Pons (tissue), 1 donor: ENCODE measurements at places on chromosomes 2 and 18.

- no peak for DNase-seq
These were observed 45.9 kb upstream of the KCNF1 start for GRCh38 chr2:10865841-10866240.

DNA sequence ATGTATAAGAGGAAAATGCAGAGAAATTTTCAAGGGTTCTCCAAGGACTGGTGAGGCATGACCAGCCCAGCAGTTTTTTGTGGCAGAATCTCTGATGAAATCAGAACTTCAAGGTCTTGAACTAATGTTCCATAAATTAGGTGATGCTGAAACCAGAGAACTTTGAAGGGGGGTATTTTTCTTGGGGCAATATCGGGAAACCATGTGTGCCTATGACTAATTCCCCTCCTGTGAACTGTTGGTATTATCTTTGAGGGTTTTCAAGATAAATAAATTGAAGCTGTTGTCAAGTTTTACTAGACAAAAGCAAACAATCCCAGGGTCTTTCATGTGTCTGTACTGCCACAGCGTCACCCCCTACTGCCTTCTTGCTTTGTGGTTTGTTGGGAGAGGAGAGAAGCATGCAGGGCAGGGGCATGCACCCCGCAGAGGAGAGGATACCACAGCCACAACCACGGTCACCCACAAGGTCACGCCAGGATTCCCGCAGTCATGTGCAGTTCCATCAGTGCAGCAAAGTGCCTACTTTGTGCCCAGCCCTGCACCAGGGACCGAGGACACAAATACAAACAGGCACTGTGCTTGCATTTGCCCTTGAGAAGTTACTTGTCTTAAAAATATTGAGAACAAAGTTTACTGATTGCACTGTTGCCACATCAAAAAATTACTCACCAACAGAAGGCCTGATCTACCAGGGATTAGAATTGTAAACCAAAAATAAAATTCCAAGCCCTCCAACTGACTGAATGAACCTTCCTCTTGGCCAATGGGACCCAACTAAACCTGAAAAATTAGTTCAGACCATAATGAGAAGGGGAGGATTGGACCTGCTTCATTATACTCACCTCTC is 413.3 kb upstream of the TRIB2 start:
- DNase-seq: no peak

DNA sequence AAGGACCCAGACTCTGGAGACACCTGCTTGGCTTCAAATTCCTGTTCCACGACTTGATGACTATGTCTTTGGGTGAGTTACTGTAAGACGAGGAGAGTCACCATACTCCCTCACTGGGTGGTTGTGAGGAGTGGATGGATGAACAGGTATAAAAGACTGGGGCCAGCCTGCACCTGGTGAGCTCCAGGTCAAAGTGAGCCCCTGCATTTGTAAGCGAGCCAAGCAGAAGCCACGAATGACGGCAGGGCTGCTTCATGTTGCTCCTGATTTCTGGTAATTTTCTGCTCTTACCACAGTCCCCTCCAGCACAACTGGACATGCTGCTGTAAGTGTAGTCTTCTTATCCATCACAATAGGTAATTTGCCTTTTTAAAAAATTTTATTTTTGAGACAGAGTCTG is 86.6 kb downstream of the POLR1A start:
- DNase-seq: no peak

DNA sequence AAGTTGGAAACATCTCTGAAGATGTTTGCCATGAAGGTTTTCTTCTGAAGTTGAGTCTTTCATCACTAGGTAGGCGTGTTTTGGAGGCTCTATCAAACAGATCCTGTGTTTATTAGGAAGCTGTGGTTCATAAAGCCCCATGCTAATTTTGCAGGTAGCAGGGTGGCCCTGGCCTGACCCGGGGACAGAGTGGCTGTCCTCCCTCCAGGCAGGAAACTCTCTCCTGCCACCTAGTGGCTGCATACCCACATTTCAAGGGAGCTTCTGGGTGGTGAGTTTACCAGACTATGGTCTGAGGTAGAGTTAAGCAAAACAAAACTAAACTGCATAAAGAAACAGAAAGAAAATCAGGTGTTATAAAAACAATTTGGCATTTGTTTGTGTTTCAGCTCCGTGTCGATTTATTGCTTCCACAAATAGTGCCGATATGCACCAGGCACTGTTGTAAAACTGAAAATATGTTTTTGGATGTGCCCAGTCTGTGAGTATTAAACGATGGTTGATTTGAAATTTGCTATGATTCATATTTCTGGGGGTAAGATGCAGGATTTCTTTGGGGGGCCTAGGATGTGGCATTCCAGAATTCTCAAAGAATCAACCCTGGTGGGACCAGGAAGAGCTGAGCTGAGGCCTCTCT is 26.0 kb upstream of the IL37 start:
- peak; percentile 12 for DNase-seq

- no peak for DNase-seq
These were observed 25.7 kb upstream of the LNPK start for GRCh38 chr2:176027806-176028205.

DNA sequence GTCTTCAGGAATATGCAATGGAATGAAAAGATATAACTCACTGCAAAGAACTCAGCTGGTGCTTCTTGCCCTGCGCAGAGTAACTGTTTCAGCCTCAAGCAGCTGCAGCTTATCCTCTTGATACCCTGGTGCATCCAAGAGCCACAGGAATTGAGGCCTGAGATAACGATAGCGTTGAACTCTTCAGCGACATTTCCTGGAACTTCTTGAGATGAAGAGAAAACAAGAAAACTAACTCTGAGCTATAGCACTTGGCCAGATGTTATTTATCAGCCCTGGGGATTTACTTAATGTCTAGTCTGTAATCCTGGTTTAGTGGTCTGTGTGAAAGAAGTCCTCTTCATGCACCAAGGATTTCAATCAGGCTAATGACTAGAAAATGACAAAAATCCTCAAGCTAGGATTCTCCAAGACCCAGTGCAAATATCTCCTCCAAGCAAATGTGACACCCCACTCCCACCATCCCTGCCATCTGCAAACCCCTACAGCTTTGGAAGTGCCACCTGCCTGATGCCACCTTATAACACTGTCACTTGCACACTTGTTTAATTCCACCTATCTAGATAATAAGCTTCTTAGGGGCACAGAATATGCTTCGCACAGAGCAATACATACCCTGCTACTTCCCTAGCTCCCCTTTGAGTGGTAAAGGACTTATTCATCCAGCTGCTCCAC is 40.6 kb downstream of the EHD3 start:
- no peak for DNase-seq

DNA sequence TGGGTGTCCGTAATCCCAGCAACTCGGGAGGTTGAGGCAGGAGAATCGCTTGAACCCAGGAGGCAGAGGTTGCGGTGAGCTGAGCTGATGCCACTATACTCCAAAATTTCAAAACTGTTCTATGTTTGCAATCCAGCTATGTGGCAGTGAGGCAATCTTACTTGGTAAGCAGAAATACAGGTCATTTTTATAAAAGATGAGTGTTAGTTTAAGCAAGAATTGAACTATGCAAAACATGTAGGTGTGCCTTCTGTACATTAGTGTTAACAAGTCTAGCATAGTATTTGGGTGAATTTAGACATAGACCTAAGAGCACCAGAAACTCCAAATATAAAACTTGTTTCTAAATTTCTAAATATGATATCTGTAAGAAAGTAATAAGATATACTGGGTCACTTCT is 7.2 kb downstream of the DSC1 start:
- no peak for DNase-seq

- no peak for DNase-seq
These were observed 418.6 kb upstream of the SLC39A10 start for GRCh38 chr2:195238379-195238778.

DNA sequence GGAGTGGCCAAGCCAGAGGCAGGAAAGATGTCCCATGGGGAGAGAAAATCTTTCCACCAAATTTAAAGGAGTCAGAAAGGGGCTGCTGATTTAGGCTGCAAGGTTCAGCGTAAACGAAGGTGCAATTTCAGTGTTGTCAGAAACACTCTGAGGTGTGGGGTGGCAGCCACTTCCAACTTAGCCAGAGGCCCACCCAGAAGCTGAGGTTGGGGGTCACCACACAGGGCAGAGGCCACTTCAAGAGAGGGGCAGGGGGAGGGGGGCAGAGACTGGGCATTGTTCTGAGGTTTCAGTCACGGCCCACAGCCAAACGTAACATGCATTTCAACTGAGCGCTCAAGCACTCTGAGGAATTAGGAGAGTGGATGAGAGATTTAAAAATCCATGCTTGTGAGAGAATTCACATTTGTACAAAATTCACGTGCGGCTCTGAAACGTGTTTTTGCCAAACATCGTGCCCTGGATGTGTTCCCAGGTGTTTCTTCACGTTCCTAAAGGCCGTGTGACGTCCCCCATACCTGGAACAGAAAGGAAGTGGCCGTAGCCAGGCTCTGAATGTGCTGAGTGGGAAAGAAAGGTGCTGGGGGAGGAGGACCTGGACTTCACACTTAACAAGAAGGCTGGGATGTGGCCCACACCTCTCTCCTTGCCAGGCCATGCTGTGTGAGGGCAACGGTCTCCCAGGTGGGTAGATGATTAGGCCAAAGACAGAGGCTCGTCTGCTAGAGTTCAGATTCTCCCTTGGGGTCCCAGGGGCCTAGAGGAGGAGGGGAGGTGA is 19.5 kb upstream of the BOK start:
- DNase-seq: no peak

- no peak for DNase-seq
These were observed 293.1 kb upstream of the ERBB4 start for GRCh38 chr2:212831671-212832199.

DNA sequence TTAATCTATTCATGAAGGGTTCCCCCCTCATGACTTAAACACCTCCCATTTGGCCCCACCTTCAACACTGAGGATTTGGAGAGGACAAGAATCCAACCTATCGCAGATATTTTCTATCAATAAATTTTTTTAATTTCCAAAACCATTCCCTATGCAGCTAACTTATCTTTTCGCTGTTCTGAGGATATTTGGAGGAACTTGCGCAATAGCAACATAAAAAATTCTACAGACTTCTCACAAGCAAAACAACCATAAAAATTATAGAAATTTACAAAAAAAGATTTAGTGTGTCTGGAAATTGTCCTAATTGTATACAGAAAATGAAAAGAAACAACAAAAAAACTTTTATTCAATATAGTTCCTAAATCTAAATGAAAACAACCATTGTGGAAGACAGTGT is 1472.7 kb upstream of the ZEB2 start:
- no peak for DNase-seq

DNA sequence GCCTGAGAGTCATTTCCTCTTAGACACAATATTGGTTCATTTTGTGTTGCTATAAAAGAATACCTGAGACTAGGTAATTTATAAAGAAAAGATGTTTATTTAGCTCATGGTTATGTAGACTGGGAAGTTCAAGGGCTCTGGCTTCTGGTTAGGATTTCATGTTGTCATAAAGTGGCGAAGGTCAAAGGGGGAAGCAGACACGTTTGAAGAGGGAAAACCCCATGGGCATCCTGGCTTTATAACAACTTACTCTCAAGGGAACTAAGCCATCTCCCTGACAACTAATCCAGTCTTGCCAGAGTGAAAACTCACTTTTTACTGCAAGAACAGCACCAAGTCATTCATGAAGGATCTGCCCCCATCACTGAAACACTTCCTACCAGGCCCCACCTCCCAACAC is 89.7 kb upstream of the RNF152 start:
- DNase-seq: no peak

DNA sequence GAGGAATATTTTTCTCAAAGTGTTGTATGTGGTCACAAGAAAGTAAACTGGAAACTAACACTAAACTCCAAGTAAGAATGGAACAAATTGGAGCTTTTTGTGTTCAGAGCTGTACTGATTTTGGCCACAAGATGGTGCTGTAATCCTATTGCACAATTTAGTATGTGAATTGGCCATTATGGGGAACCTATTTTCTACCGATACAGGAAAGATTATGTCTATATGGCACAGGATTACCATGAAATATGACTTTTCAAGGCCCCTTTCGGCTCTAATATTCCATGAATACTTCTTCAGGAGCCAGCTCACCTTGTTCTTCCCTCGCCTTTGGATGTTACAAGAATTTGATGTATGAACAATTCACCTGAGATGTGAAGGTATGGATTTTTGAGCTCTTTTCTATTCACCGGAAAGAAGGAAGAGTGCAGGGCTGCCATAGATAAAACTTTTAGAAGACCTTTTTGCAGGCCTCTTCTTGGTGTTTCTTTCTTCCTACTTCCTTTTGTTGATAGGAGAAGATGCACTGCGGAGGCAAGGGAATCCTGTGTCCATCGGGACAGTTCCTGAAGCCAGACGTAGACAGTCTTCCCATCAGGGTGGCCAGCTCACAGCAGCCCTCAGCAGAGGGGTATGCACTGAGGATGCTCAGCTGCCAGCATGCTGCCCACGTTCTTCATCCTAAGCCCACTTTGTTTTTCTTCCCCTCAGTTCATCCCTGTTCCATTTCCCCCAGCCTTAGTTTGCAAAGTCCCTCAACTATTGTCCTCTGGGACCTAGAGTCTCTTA is 13.3 kb downstream of the MRPL44 start:
- DNase-seq: peak; percentile 80

GRCh38 chr2:216594081-216594480 is 39.1 kb upstream of the IGFBP2 start:
- DNase-seq: no peak

DNA sequence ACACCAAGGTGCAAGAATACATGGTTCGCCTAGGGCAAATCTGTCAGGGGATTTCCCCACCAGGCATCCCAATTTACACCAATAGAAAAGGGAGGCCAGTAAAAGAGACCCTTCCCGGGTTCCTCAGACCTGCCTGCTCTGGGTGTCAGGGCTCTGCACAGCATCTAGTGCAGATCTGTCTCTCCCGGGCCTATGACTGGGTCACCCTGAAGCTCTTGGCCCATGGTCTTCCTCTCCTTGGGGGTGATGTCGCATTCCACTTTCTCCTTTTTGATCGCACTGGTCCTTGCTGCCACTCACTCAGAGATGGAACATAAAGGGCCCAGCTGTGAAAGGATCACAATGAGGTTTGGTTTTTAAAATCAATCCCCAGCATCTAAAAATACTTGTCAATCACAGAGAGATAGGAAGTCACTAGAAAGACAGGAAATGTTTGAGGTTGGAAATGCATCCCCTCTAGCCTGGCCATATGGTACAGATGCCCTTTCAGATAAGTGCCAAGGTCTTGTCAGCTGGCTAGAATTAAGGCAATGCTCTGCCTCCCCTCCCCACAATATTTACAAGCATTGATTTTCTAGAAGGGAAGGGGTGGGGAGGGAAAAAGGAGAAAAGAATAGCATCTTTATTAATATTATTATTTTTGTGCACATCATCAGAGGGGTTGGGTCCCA is 34.9 kb upstream of the AFTPH start:
- no peak for DNase-seq

DNA sequence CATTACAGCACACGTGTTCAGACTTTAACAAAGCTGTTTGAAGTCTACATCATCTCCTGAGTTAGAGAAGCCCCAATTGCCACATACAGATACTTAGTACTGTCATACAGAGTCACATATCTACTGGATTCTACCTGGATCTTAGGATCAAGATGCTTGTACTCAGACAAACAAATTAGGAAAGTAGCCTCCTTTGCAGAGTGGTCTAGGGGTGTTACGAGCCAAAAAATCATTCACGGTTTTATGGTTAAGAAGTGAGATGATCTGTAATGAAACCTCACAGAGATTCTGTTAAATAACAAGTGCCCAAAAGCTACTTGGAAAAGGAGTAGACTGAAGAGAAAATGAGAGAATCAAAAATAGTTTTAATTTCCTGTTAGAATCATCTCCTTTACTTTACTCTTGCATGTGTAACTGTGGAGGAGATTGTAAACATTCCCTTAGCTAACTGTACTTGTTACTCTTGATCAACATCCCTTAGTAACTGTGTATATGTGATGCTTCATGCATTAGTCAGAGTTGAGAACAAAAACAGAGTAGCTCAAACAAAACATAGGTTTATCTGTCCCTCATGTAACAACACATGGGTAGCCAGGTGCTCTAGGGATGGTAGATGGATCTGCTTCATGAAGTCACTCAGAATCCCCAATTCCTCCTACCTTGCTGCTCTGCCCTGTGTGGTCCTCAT is 16.4 kb upstream of the IL1RL1 start:
- DNase-seq: no peak
